ENCODE measurements at places on chromosomes 3 and 15.

DNA sequence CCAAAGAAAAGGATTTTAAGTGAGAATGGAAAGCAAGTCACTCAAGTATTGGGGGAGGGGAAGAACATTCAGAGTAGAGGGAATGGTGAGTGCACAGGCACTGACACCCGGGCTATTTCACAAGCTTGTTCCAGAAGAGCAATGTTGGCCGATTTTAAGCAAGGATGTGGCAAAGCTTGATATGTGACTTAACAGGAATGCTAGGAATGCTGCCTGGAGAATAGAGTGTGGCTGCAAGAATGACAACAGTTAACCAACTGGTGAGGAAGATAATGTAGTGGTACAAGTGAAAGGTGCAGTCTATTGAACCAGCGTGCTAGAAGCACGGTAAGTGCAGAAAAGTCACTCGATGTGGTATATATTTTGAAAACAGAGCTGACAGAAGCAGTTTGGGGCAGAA, 6.2 kb upstream of the CCDC80 start:
- peak; percentile 13 for DNase-seq

DNA sequence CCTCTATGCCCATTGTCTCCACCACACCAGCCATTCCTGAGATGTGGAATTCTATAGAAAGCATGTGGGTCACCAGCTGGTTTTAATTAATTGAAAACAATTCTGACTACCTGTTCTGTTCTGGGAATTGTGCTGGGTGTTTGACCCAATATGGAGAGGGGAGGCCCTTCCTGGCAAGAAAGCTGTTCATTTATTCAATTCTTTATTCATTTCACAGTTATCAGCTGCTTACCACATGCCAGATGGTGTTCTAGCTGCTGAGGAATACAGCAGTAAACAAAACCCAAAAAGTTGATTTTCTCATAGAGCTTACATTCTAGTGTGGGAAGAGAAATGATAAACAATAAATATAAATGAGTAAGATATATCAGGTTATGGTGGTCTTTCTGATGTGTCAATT, 296.1 kb upstream of the RASGRP1 start:
- no peak for DNase-seq

DNA sequence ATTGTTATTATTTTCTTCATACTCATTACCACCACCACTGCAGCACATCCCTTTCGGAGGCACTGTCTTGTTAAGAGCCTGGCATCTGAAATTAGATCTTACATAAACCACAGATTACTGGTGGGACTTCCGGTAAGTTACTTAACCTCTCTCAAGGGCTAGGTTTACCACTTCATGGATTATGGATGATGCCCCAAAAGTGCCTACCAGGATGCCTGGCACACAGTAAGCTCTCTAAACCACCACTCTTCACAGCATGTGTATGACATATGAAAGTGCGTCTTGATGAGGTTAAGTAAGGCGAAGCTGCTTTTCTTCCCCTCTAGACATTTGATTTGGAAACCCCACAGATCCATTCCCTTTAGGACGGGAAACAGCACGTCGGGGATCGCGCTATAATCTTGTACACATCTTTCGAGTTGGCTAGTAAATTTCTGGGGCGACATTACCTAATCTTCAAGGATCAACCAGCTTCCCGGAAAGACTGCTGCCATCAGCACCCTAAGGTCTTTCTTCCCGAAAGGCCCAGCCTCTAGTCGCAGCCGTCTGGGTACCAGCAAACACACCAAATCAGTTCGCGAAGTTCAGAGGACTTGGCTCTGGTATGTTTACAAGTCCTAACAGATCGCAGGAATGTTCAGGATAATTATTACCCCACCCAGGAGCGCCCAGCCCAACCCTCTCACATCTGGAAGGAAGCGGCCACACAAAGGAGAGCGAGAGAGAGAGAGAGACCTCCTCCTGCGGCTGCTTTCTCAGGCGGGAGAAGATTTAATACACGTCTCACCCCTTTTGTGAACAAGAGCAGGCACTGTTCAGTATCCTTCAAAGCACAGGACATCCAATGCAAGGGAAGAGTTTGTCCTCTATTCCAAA, 155.1 kb upstream of the FRMD4B start:
- DNase-seq, result peak; percentile 59

DNA sequence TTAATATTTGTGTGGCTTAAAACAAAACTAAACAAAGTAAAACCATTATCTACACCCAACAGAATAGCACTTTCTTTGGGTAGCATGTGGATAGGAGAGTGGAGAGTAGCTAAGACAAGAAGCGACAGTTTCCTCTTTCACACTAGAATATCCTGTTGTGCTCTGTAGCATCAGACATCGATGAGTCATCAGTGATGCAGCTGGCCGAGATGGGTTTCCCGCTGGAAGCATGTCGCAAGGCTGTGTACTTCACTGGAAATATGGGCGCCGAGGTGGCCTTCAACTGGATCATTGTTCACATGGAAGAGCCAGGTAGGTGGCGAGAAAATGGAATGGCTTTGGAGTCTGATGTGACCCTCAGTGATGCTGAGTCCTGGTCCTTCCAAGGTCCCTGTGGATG, 108.1 kb downstream of the USP13 start:
- no peak for DNase-seq

DNA sequence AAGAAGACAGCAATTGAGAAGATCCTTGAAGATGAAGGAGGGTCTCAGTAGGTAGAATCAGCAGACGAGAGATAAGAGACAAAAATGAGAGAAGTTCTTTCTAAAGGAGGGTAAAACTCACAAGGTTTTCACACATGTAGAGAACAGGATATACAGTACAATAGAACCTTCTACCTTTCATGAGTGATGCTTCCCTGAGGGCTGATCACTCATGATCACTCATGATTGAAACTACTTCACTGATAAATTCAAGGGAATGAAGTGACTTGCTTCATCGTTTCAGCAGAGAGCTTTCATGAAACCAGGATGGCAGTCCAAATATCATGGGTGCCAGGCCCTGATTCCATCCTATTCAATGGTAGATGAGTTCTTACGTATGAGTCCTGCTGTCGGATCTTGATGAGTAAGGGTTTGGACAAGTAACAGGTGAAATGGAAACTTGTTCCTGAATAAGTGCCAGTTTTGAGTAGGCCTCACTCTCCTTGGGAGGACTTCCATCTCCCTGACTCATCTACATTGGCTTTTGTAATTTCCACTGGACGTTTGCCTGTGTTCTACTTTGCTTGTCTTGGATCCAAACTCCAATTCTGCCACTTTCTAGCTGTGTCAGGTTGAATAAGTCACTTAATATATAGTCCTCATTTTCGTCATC, 9.6 kb upstream of the CLDN16 start:
- DNase-seq, result no peak

GRCh38 chr15:56775641-56776040, 42.3 kb upstream of the ZNF280D start:
- no peak for DNase-seq

DNA sequence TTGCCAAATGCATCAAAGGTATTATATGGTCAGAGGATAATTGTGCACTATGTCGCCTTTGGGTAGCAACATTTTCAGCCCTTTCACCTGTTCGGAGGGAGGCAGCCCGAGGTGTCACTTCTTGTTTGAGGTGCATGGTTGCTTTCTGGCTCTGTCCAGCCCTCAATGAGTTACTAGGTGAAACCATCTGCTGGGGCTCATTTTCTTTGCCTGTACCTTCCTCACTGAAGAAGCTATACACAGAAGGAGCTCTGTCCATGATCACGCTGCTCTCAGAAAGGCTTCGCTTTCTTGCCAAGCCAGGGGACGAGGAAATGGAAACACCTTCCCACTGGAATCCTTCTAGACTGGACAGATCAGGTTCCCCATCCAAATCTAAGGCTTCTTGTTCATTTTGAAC, 42.7 kb downstream of the ZNF106 start:
- DNase-seq, result no peak

DNA sequence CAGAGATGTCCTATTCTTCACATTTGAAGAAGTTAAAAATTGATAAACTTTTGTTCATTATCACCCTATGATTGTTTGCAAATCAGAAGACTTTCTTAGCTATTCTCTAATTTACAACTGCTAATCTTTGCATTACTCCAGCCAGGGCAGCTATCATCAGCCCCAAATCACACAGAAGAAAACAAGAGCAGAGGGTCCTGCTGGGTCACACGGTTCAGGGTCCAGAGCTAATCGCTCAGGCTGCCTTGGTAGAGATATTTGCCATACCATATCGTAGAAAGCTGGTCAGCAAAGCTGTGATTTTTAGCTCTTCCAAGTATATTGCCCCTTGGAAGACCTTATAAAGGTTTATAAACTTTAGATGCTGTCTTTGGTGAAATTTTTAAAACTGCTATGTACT, 181.4 kb downstream of the MAGI1 start:
- DNase-seq, result no peak

- DNase-seq, result no peak
Measured at GRCh38 chr15:43029476-43029875, 76.4 kb downstream of the UBR1 start.

DNA sequence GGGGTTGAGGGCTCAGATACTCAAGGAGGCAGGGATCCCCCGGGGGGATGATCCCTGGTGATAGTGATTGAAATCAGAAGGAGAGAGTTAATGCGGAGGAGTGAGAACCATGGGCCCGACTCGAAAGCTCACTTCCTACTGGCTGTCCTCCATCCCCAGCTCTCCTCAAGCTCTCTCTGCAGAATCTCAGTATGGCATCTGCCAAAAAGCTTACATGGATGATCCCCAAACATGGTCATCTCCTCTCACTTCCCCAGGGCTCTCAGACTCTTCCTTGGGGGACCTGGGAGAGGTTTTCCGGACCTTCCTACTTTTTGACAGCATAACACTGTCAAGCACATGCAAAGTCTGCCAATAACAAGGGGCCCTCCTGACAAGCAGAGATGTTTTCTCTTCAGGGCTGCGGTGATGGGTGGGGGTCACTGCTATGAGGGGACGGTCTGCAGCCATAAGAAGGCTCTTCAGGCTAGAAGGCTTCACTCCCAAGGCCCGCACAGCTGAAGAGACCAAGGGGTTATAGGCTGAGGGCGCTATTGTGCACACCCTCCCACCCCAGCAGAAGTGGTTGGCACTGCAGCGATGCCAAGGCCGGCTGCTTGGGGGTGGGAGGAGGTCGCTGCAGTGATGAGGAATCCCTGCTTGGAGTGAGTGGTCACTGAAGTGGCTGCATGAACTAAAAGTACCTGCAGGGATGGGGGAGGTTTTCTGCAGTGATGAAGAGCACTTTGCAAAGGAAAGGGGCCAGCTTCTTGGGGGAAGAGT, 828 bp upstream of the VWA5B2 start:
- DNase-seq, result peak; percentile 16

- peak; percentile 2 for DNase-seq
Measured at GRCh38 chr3:103295974-103296570, 861.3 kb downstream of the ZPLD1 start.

DNA sequence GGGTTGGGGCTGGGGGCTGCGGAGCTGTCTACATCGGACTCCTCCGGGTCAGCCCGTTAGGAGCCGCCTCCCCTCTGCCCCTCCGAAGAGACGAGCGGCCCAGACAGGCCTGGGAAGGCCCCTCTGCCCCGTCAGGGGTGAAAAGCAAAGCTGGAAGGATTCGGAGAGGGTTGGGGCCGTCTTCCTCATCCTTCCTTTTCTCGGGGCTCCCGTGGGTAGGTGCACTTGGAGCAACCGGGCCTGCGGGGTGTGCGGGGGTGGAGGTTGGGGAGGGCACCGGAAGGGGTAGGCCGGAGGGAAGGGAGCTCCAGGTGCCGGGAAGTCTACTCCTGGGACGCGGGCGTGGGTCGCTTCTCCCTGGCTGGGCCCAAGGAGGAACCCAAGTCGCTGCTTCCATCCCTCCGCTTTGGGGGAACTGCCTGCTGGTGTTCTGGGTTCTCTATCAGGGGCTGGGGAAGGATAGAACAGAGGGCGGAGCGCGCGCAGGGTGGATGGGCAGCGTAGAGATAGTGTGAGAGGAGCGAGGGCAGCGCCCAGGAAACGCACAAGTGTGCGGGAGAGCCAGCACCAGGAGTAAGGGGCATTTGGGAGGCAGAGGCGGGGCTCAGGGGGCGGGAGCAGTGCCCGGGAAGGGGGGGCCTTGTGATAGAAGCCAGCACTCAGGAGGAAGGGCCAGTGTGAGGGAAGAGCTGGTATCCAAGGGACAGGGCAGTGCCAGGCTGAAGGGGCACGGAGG, 590 bp downstream of the POLR2H start:
- peak; percentile 77 for DNase-seq

DNA sequence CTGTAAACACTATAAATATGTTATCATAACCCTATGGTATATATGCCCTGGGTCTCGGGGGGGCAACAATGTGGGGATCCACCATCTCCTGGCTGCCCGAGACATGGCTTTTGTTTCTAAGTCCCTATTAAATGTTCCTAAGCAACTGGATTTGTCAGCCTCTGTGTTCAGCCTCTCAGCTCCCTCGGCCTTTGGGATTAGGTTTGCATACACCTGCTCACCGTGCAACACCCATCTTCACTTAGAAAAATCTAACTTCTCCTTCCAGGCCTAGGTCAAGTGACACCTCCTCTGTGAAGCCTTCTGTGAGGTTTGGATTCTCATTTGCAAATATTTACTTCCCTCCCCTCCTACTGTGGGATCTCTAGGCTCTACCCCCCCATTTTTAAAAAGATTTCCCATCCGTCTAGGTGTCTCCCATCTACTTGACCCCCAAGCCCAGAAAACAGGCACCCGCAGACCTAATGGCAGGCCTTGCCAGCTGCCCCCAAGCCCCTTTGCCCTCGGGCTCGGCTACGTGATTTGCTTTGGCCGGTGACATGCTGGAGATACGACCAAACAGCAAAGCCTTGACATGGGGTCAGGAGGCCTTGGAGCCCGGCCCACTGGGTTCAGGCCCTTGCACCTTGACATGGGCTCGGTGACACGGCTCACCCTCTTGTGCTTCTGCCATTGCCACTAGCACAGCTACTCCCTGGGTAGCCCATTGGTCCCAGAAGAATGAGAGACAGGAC, 66.0 kb upstream of the BLM start:
- DNase-seq, result no peak

DNA sequence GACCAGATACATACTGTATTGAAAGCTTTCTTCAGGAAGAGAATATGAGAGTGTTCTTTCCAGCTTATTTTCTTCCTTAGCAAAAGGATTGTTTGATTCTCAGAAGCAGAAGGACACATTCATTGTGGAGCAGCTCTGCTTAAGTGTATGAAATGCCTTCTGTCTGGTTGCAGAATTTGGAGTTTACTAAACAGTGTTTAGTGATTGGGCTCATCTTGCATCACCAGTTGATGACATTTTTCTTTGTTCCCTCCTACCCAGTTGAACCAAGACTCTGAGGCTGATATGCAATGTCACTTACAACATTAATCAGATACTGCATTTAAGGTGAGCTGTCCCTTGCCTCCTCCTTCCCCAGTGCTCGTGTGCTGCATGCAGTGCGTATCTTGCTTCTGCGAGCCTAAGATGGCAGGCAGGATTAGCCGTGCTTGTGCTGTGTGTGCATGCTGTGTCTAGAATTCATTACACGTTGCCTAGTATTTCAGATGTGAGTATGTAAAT, 18.4 kb downstream of the ZBTB38 start:
- DNase-seq, result no peak

GRCh38 chr3:127330385-127330784, 42.5 kb upstream of the PRR20G start:
- no peak for DNase-seq

- DNase-seq, result no peak
Measured at GRCh38 chr3:2468816-2469215, 370.1 kb downstream of the CNTN4 start.

DNA sequence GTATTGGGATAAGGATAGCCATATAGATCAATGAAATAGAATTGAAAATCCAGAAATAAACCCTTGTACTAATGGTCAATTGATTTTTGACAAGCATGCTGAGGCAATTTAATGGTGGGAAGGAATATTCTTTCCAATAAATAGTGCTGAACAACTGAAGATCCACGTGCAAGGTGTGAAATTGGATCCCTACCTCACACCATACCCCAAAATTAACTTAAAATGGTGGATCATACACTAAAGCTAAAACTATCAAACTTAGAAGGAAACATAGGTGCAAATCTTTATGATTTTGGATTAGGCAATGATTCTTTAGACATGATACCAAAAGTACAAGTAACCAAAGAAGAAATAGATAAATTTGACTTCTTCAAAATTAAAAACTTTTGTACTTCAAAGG, 22.1 kb upstream of the SYNM start:
- DNase-seq, result no peak
